Camera-type eye (tissue), 1 donor: ENCODE measurements at places on chromosomes 1 and 21. TPM values are rescaled to one million over a fixed set of nuclear protein-coding genes. Genes with fewer than 3 reads are reported as not detected.

SF3B4 gene
- total RNA-seq = 13.3 TPM

PLCH2 gene
- total RNA-seq = 84.1 TPM

PIK3R3 gene
- total RNA-seq = 33.9 TPM

CNKSR1 gene
- total RNA-seq = 8.4 TPM

VSIG8 gene
- not detected for total RNA-seq

PTGER3 gene
- total RNA-seq = 4.8 TPM

AKR7A3 gene
- total RNA-seq = 3.3 TPM

SLC9C2 gene
- total RNA-seq = not detected

PCNT gene
- total RNA-seq = 32.8 TPM

FYB2 gene
- total RNA-seq = 11.4 TPM

RNF19B gene
- 23.7 TPM for total RNA-seq

PLD5 gene
- total RNA-seq = 9.5 TPM

YY1AP1 gene
- 164 TPM for total RNA-seq

SYTL1 gene
- 5.9 TPM for total RNA-seq

SLC19A2 gene
- total RNA-seq = 44.3 TPM

TLCD4 gene
- total RNA-seq = 13.1 TPM

KCNT2 gene
- total RNA-seq = 18.0 TPM

DNAI4 gene
- total RNA-seq = 18.5 TPM

C8B gene
- not detected for total RNA-seq

LRRC8D gene
- total RNA-seq = 21.8 TPM

SELENON gene
- total RNA-seq = 44.3 TPM

BACE2 gene
- total RNA-seq = 60.8 TPM

WASF2 gene
- total RNA-seq = 34.2 TPM

DONSON gene
- total RNA-seq = 18.5 TPM

EVA1B gene
- 18.7 TPM for total RNA-seq

APCS gene
- not detected for total RNA-seq

ELAPOR1 gene
- total RNA-seq = 7.4 TPM

CADM3 gene
- 89.3 TPM for total RNA-seq

MTMR11 gene
- total RNA-seq = 17.9 TPM

ETS2 gene
- 36.2 TPM for total RNA-seq

MNDA gene
- total RNA-seq = 6.8 TPM

KCNE1 gene
- total RNA-seq = 0.33 TPM

HSPB7 gene
- 5.3 TPM for total RNA-seq

KRTAP21-2 gene
- total RNA-seq = not detected

NPR1 gene
- 6.8 TPM for total RNA-seq

PDIK1L gene
- 32.9 TPM for total RNA-seq

S100A5 gene
- not detected for total RNA-seq

CEP104 gene
- total RNA-seq = 47.6 TPM

IL12RB2 gene
- total RNA-seq = 1.1 TPM

OR2AK2 gene
- total RNA-seq = not detected

DMRTA2 gene
- total RNA-seq = 3.1 TPM

C1orf74 gene
- 2.6 TPM for total RNA-seq

SH2D2A gene
- 0.27 TPM for total RNA-seq

GJA5 gene
- 13.3 TPM for total RNA-seq

RXRG gene
- 83.8 TPM for total RNA-seq

OPRD1 gene
- 5.2 TPM for total RNA-seq

MEX3A gene
- total RNA-seq = 37.0 TPM

PEF1 gene
- total RNA-seq = 58.5 TPM

GIPC2 gene
- 2.1 TPM for total RNA-seq

FMO4 gene
- 5.7 TPM for total RNA-seq

NCMAP gene
- total RNA-seq = 2.1 TPM

LMX1A gene
- 9.6 TPM for total RNA-seq

ATP6V1G3 gene
- total RNA-seq = not detected

RNU1-2 gene
- total RNA-seq = under 0.01 TPM

OXCT2 gene
- 0.66 TPM for total RNA-seq

RGS1 gene
- total RNA-seq = 26.9 TPM

SLFNL1 gene
- total RNA-seq = 0.82 TPM

ARMH1 gene
- 6.7 TPM for total RNA-seq

GART gene
- 94.7 TPM for total RNA-seq

LAD1 gene
- 3.8 TPM for total RNA-seq
